ENCODE measurements at places on chromosomes 6 and 20.

- no peak for DNase-seq
Observed at GRCh38 chr6:97850458-97851212, 567.6 kb upstream of the MMS22L start.

GRCh38 chr6:140271759-140272377 lies 897.4 kb upstream of the CITED2 start:
- no peak for DNase-seq

DNA sequence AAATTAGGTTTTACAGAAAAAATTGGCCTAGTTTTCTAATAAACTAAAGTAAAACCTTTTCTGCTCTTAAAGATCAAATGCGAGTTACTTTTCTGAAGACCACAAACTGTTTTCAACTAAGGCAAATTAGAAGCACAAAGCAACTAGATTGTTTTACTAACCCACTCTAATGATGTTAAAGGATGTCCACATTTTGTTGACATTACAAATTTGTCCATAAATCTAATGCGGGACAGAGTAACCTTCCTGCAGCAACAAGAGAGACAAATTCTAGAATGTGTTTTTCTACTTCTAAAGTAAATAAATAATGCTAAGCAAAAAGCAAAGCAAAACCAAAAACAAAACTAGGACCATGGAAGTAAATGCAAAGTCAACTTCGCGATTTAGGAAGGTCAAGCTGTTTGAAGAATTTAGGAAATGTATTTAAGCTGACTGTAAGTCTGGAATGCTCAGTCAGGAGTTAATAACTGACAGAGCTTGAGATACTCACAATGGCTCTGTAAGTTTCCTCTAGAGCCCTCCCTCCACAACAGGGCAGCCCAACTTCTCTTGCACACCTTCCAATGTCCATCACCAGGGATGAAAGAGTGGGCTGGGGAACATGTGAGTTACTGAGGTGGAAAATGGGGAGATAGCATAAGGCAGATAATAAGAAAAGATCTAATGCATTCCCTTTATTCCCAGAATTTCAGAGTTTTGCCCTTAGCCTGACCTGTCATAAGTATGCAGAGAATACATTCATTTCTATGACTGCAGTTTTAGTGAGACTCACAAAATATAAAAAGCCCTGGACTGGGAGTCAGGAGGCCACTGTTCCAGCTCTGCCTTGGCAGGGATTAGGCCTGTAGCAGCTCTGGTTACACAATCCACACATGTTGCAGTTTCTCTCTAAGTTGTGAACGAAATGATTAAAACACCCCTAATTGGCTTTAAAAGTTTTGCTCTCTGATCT lies 158.8 kb downstream of the FOXA2 start:
- no peak for DNase-seq

DNA sequence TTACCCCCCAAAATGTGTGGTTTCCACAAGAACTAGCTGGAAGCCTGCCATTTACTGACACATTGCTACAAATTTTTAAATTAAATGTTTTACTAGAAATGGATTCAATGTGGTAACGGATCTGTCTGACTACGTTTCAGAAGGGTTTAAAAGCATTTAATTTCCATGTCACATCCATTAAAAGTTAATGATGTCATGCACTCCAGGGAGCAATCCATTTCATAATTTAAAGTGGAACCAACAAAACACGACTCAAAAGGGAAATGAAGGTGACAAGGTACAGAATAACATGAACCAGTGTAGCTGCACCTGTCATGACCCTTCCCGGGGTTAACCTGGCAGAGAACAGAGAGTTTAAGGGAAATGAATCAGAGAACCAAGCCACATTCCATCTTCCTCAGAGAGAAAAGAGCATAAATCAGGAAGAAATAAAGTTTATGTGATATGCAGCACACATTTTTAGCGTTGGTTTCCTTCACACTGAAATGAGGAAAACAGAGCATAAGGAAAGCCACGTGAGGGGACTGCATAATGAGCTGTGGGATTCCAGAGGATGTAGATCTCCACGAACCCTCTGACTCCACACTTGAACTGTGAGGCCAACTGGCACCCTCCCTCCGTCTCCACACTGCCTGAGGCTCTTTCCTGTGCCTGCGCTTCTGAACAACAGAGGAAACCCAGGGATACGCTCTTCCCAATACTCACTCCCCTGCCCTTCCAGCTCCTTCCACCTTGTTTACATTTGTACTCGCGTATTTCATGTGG lies 170.3 kb upstream of the AHI1 start:
- DNase-seq = no peak

- DNase-seq = no peak
Observed at GRCh38 chr20:38620441-38620840, 18.8 kb downstream of the ARHGAP40 start.

- no peak for DNase-seq
Observed at GRCh38 chr6:21996425-21997118, 300.3 kb downstream of the PRL start.

DNA sequence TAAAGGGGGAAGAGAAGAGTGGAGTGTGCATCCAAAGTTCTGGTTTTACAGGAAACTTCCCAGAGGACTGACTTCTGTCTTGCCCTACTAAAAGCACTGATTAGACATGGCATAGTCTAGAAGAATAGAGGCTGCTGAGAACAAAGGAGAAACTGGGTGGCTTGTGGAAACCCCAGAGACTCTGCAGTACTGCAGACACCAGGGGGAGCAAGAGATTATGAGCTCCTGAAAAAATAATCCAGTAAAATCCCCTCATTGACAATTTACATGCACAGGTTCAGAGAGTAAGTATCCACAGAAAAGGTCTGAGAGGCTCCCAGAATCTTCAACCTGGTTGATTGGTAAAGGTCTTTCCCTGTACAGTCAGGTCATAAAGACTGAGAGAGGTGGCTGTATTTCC lies 48.7 kb upstream of the CLVS2 start:
- no peak for DNase-seq

DNA sequence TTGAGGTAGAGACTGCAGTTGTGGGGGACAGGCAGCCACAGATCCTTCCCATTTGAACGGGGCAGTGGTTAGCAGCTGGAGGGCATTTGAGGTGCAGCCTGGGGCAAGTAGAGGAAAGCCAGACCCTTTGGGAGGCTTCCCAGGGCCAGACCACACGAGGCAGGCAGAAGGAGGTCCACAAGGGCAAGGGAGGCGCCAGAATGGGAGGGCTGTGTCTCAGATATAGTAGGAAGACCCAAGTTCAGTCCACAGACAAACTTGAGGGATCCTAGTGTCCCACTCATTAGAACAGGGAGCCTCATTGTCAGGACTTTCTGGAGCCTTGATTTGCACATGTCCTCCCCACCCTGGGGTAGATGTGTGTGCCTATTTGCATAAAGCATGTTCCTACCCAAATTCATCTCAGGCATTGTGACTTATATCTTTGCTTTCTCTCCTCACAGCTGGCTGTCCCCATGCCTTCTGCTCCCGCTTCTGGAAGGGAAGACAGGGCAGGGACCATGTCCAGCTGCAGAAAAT lies 166.0 kb downstream of the VEGFA start:
- no peak for DNase-seq

DNA sequence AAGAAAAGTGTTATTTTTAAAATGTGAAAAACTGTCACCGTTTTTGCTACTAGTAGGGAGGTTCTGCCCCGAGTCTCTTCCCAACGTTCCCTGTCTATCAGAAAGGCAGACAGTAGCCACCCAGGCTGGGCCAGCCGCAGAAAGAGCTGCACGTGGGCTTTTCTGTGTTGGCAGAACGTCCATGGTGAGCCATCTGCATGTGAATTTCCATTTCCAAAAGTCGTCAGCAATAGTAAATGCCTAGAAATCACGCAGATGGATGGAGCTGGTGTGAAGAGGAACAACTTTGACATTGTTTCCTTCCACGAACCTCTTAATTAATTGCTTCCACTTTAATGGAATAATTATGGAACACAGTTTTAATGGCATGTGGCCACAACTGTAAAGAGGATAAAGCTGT lies 97.5 kb downstream of the FAM120B start:
- DNase-seq = no peak

DNA sequence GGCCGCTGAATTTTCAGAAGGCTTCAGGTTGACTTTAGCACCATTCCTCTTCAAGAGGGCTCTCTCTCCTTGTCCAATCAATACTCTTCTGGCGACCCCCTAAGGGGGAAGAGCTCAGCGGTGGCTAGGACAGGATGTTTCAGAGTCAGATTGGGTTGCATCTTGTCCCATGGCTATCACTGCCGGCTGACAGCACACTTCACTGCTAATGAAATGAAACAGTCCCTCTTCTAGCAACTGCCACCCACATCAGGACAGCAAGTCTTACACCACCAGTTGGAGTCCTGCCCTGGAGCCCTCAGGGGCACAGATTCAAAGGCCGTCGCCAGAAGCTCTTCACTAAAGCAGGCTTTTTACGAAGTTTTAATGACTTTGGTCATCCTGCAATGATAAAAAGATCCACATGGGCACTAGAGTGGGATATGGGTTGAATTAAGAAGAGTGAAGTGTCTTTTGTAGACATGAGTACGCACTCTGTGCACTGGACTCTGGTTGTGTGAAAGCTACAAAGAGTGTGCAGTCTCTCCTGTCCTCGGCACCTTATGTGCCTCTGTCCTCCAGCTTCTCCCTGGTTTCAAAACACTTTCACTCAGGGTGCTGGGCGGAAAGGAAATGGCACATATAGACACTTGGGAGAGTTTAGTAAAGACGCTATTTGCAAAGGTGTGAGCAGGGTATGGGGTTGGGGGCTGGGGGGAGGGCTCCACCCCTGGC lies 66.1 kb upstream of the SLC22A16 start:
- no peak for DNase-seq

GRCh38 chr6:98775205-98775604 lies 59.2 kb upstream of the POU3F2 start:
- no peak for DNase-seq

DNA sequence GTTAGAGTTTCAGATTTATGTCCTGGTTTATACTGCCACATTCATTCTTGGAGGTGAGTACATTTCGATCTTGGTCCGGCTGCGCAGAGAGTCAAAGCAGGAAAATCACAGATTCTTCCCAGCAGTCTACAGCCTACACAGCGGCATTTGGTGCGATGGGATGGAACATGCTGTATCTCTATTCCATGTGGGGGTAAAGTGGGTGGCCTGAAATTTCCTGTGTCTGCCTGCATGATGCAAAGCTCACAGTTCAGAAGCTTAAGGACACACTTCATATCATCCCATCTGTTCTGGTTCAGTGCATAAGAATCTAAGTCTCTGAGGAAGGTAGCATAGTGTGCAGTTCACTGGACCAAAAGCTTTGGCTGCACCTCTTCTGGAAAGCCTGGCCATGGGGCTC lies at the start of gene DEFB127:
Gene DEFB127, plus strand, starts transcription at position 301 of the 400 bp plus-strand sequence. Its CDS starts 91 bp downstream, at position 392.
- no peak for DNase-seq

- no peak for DNase-seq
Observed at GRCh38 chr20:47428851-47429336, 72.4 kb upstream of the ZMYND8 start.

- DNase-seq = no peak
Observed at GRCh38 chr20:47455133-47456040, 46.3 kb upstream of the NCOA3 start.

GRCh38 chr20:47353692-47354463 lies 2.6 kb downstream of the ZMYND8 start:
- DNase-seq = no peak

DNA sequence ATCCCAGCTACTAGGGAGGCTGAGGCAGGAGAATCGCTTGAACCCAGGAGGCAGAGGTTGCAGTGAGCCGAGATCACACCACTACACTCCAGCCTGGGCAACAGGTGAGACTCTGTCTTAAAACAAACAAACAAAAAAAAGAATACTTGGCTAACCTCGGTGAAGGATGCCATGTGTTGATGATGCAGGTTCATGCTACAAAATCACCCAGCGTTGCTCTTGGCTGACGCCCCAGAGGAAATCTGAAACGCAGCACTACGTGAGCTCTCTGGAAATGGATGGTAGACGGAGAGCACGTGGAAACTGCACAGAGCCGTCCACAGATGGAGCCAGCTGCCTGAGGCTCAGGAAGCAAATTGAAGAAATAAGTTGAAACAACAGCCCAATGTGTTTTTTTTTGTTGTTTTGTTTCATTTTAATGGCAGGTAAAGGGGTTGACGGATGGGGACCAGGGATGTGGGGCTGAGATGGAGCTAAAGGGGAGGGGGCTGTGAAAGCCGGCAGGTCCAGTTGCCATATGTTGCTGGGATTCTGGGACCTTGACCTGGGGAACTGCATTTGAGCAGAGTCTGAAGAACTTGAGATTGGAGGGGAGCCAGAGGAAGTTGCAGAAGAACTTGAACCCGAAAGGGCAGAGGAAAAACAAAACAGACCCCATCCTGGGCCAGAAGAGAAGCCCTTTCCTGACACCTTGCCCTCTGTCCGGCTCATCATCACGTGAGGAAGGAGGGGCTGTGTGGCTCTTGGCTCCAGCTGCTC lies 12.8 kb upstream of the MANBAL start:
- DNase-seq = no peak

DNA sequence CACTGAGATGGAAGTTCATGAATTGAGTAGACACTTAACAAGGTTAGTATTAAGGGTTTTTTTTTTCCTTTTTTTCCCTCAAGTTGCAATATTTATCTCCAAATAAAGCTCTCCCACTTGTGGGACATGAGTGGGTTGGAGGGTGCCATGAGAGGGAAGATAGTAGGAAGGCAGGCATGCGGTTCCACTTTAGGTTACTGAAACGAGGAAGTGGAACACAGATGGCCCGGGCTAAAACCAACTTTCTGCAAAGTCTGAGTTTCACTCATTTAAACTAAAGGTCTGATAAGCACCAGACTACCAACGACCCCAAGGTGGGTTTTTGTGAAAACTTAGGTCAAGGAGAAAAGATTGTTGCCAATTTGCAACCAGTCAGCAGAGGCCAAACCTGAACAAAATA lies 42.2 kb downstream of the TBC1D7 start:
- no peak for DNase-seq

- no peak for DNase-seq
Observed at GRCh38 chr6:54284161-54284860, 23.9 kb upstream of the TINAG start.

GRCh38 chr6:134707342-134708031 lies 242.4 kb downstream of the ALDH8A1 start:
- no peak for DNase-seq

DNA sequence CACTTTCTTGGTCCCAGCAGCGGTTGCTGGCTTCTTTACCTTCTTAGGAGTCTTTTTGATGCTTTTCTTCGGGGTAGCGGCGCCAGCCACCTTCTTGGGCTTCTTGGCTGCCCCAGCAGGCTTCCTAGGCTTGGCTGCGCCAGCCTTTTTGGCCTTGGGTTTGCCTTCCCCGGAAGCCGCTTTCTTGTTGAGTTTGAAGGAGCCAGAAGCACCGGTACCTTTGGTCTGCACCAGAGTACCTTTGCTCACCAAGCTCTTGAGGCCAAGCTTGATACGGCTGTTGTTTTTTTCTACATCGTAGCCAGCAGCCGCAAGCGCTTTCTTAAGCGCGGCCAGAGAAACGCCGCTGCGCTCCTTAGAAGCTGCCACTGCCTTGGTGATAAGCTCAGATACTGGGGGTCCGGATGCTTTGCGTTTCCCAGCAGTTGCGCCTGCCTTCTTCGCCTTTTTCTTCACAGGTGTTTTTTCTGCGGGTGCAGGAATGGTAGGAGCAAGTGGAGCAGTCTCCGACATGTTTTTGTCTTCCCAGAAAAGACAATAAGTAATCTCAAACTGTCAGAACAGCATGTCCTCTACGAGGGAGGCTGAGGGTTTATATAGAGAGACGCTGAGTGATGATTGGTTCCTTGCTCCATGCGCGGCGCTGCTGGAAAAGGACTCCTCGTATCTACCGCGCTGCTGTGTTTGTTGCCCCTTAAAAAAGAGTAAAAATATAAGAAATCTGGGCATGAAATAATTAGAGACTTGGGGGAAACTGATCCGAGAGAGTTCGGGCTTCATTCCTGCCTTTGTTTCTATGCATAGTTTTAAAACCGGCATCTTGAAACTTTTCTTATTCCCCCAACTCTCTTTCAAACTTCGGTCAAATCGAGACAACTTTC lies 130.3 kb upstream of the BTN3A2 start:
- no peak for DNase-seq
